ENCODE measurements at places on chromosomes 13 and 19. TPM values are rescaled to one million over a fixed set of nuclear protein-coding genes. Genes with fewer than 3 reads are reported as not detected.

The IGFL2 gene
- total RNA-seq = not detected

The ACP7 gene
- total RNA-seq = 3.0 TPM

The RAB4B gene
- total RNA-seq = 21.7 TPM

The COG6 gene
- 26.3 TPM for total RNA-seq

The FXYD1 gene
- not detected for total RNA-seq

The ATCAY gene
- not detected for total RNA-seq

The NLRP11 gene
- not detected for total RNA-seq

The SCN1B gene
- total RNA-seq = 0.70 TPM

The RNF225 gene
- 0.31 TPM for total RNA-seq

The KLK15 gene
- not detected for total RNA-seq

The ONECUT3 gene
- not detected for total RNA-seq

The ICAM4 gene
- 0.08 TPM for total RNA-seq

The KIR3DL2 gene
- not detected for total RNA-seq

The ZNF614 gene
- total RNA-seq = 6.9 TPM

The RASIP1 gene
- total RNA-seq = 17.6 TPM

The KCNJ14 gene
- 0.53 TPM for total RNA-seq

The PSG3 gene
- not detected for total RNA-seq

The PLA2G4C gene
- 0.70 TPM for total RNA-seq

The C13orf42 gene
- total RNA-seq = not detected

The SGCG gene
- total RNA-seq = not detected

The ZNF726 gene
- total RNA-seq = 1.6 TPM

The ANO8 gene
- total RNA-seq = 3.9 TPM

The CCDC194 gene
- total RNA-seq = not detected

The KLK5 gene
- total RNA-seq = 185 TPM
